ENCODE measurements at places on chromosomes 3 and 15.
A peak's percentile ranks its signal among the peaks of the same experiment; 100 is the strongest.

DNA sequence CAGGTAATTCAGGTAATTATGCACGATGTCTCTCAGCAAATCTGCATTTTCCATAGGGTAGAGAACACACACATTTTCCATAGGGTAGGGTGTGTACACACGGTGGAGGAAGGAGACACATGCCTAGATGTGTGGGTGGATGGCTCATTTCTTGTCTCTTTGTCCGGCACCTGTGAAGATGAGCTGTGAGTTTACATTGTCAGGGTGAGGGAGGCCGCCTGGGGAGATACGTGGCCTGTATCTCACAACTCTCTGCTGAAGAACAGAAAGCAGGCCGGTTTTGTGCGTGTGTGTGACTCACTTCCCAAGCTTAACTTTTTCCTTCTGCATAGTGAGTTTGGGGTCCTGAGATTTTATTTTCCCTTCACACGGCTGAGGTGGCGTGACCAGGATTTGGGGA lies 60.3 kb downstream of the SLC6A6 start:
- DNase-seq = no peak

- DNase-seq = peak; percentile 37
Measured at GRCh38 chr3:124928333-124929202, 6.0 kb downstream of the MUC13 start.

DNA sequence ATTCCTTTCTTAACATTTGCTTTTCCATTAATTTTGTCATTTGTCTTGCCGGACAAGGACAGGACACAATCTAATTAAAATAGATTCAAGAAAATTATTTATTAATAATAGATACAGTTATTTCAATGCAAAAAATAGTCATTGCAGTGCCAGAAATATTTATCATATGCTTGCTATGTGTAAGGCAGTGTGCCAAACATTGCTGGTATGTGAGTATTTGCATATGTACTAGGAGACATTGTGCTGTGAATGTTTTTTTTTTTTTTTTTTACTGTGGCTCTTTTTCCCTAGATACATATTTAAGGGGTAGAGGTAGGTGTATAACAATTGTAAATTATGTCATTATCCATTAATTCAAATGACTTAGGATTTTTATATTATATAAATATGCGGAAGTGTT lies 23.3 kb downstream of the SPRED1 start:
- DNase-seq = no peak

GRCh38 chr15:65818927-65819562 lies 27.0 kb upstream of the DENND4A start:
- DNase-seq = no peak

DNA sequence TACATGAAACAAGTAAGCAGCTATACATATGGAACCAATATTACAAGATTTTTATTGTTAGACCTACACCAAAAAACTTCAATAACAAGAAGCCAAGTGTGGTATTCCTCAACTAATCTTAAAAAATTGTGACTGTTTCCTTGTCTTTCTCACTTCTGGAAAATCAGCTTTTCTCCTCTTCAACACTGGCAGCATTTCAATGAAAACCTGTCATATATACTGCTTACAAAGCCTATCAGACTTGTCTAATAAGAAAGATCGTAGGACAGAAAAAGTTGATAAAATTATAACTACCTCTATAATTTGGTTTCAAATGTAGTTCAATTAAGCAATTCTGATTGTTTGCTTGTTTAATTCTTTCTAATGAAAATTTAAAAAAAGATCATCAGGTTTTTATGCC lies 55.1 kb downstream of the CBLB start:
- no peak for DNase-seq

All from LNCaP clone FGC (cell line).